A549 treated with CORT108297 at 1 μM for 4 hours (cell line): ENCODE measurements at places on chromosomes 5 and 9. TPM values are rescaled to one million over a fixed set of nuclear protein-coding genes. Genes with fewer than 3 reads are reported as not detected.

The FOXD4 gene
- total RNA-seq: 0.25 to 0.82 TPM (median 0.44 TPM) in 5 replicates

The TAF11L9 gene
- not detected in 5 replicates for total RNA-seq

The PLPPR1 gene
- total RNA-seq: not detected in 5 replicates

The PDE8B gene
- 1.1 to 1.7 TPM (median 1.5 TPM) in 5 replicates for total RNA-seq

The PFDN1 gene
- total RNA-seq: 90.5 to 145 TPM (median 92.8 TPM) in 5 replicates

The ARHGAP26 gene
- 7.2 to 9.4 TPM (median 8.0 TPM) in 5 replicates for total RNA-seq

The RNF183 gene
- 0.15 TPM in 1 of 5 replicates, not detected in the others for total RNA-seq

The RABL6 gene
- 59.9 to 89.6 TPM (median 80.8 TPM) in 5 replicates for total RNA-seq

The LCN15 gene
- total RNA-seq: 0.02 TPM in 1 of 5 replicates, not detected in the others

The NUP155 gene
- 15.5 to 19.6 TPM (median 17.7 TPM) in 5 replicates for total RNA-seq

The PELO gene
- total RNA-seq: 17.3 to 21.1 TPM (median 19.1 TPM) in 5 replicates

The MRPL41 gene
- total RNA-seq: 45.9 to 97.5 TPM (median 93.9 TPM) in 5 replicates

The INSL4 gene
- total RNA-seq: 14.2 to 17.2 TPM (median 16.6 TPM) in 5 replicates

The TEX48 gene
- not detected in 5 replicates for total RNA-seq

The C9 gene
- total RNA-seq: not detected in 5 replicates

The UGT3A1 gene
- total RNA-seq: not detected in 5 replicates
